ENCODE measurements at places on chromosomes 1 and 21.

DNA sequence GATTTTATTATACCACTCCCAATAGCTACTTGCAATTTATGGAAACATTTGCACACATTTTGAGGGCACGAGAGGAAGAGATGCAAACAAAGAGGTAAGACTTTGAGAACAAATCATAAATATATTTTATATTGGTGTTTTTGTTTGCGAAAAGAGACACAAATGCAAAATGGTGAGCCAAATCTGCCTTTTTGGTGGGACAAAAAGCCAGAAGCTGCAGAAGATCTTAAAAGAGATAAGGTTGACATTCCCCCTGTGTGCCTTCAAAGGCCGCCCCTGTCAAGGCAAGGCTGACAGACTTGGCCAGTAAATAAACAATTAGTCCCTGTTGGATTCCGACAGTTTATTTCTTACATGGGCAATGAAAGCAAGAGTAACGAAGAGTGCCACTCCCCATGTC lies 122.8 kb downstream of the LBR start:
- DNase-seq, result no peak

DNA sequence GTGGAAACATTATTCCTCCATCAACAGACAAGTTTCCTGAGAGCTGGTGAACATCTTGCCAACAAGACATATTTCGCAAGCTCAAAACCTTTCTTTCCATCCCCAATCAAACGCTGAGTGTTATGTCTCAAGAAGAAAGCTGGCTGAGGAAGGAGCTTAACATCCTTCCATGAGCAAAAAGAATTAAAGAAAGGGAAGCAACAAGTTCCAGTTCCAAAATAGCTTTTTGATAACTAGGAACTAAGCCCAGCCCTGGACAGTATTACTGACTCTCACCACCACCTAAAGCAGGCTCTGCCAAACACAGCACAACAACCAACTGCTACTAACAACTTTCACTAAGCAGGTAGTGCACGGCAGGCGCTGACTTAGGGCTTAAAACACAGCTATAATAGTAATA lies 50.2 kb downstream of the CAPZB start:
- no peak for DNase-seq

DNA sequence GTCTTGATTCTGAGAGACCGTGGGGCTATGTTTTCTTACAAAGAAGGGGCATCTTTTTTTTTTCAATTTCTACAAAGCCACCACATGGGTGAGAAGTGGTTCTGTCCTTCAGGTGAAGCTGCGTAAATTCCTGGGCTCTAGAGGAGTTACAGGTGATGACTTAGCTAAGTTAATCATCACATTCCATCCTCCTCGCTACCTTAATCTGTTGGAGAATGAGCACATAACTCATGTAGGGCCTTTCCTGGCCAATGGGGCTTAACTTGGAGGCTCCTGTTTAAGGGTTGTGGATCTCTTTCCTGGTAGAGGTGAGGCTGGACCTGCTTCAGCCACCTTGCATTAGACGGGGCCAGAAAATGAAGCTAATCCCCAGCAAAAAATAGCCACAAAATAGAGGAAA lies 19.9 kb downstream of the REG4 start:
- no peak for DNase-seq

DNA sequence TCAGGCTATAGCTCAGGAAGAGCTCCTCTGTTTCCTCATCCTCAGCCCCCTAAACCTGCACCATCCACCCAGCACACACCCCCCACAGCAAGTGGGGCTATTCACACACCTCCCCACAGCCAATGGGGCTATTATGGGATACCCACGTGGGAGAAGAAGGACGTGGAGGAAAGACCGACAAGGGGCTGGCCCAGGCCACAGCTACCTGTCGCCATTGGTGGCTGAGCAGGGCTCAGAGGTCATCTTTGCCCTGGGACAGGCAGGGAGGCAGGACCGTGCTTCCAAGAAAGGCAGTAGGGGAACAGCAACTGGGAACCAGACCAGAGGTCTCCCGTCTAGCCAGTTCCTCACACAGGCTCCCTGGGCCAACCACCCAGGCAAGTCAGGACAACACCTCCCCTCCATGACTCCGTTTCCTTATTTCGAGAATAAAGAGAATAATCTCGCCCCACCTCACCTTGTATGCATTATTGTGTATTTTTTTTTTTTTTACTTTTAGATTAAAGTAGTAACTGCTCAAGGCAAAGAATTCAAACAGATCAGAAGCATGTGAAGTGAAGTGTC lies 92.3 kb upstream of the TARDBP start:
- DNase-seq, result no peak

- no peak for DNase-seq
Measured at GRCh38 chr1:222582099-222582774, 7.5 kb downstream of the TAF1A start.

DNA sequence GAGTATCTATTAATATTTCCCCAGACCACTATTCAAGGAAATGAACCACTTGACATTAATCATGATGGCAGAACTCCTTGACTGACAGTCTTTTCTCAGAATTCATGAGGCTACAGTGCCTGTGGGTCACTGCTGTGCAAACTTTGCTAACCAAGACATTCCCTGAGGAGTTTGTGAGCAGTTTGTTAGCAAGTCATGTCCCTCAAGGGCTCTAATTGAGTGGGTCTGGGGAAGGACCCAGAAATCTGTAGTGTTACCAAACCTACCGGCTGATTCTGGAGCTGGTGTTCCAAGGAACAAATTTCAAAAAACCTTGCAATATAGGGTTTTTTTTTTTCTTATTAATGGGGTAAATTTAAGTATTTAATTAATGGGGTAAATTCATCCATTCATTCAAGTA lies 103.2 kb upstream of the VANGL1 start:
- DNase-seq, result no peak

DNA sequence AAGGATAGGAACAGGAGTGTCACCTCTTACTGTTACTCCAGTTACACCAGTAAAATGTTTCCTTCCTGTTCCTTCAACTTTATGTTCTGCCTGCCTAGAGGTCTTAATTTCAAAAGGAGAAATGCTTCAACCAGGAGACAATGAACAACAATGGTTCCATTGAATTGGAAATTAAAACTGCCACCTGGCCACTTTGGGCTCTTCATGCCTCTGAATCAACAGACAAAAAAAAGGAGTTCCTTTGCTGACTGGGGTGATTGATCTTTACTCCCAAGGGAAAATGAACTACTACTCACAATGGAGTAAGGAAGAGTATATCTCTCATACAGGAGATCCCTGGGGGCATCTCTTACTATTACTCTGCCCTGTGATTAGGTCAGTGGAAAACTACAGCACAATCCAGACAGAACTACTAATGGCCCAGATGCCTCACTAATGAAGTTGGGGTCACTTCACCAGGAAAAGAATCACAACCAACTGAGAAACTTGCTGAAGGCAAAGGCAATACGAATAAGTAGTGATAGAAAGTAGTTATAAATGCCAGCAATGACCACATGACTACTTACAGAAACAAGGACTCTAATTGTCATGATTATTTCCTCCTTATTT lies 76.6 kb upstream of the PRDX6 start:
- DNase-seq, result no peak

DNA sequence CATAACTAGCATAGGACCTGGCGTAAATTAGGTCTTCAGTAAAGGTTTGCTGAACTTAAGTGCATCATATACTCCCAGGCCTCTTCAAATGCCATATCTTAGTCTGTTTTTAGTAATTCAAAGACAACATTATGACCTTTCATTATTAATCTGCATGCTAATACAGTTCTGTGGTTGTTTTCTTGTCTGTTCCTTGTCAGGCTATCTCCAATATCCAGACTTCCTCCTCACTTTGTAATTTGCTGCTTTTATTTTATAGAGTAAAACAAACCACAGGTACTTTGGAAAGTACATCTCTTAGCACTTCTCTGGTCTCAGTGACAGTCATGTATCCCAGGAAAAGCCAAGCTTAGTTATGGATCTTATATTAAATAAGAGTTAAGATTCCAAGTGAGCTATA lies 65.1 kb upstream of the BMP8A start:
- DNase-seq, result no peak

DNA sequence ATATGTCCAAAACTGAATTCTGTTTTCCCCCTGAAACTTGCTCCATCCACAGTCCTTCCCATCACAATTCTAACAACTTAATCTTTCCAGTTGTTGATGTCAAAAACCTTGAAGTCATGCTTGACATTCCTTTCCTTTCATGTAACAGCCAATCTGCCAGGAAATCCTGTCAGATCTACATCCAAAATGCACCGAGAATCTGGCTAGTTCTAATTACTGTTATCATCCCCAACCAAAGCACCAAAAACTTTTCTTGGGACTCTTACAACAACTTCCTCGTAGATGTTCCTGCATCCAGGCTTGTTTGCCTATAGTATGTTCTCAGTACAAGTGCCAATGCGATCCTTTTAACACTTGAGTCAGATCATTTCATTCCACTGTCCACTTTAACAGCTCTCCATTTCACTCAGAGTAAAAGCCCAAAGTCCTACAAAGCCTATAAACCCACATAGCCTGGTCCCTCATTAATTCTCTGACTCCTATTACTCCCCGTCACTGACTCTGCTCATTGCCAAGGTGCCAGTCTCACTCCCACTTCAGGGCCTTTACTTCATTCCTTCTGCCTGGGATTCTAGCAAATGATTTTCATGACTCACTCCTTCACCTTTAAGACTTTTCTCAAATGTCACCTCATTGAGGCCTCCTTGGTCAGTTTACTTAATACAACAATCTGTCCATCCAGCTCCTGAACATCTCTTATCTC lies 493.2 kb upstream of the NFIA start:
- DNase-seq, result no peak

DNA sequence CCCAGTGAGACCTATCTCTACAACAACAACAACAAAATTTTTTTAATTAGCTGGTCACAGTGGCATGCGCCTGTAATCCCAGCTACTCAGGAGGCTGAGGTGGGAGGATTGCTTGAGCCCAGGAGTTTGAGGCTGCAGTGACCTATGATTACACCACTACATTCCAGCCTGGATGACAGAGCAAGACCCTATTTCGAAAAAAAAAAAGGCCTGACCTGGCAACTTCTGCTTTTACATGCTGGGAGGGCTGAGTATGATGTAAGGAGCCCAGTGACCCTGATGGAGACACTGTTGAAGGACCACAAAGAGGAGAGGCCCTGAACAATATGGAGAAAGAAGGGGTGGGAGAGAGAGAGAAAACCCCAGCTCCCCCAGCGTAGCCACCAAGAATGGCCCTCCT lies 9.2 kb upstream of the VPS26C start:
- DNase-seq, result no peak

GRCh38 chr1:116806245-116806644 lies 52.0 kb downstream of the CD2 start:
- DNase-seq, result peak; percentile 40

DNA sequence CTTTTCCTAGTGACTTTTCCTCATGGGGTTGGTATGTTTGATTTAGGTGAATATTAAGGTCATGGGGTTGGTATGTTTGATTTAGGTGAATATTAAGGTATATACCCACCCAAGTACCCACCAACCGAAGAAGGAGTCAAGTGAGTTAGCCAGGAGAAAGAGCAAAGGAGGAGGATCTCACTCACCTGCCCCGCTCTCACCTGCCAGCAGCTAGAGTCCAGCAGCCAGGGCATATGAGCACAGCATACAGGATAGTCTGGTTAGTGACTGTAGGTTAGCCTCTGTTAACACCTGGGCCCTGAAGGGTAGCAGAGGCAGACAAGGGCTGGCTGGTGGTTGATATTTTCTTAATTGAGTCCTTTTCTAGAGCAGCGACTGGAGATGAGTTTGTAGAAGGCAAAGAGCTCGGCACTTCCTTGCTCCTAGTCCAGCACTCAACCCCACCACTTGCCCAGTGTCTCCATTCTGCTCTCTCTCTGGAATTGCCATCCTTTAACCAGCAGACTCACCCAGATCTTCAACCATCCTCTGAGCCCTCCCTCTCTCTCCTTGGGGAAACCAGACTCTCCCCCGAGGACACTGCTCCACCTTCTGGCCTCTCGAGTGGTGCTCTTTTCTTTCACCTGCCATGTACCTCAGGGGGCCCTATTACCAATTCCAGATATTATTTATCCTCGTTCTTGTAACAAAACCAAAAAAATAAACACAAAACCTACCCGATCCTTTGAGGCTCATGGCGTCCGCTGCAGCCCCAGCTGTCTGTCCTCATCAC lies 16.3 kb upstream of the DESI2 start:
- DNase-seq, result no peak

DNA sequence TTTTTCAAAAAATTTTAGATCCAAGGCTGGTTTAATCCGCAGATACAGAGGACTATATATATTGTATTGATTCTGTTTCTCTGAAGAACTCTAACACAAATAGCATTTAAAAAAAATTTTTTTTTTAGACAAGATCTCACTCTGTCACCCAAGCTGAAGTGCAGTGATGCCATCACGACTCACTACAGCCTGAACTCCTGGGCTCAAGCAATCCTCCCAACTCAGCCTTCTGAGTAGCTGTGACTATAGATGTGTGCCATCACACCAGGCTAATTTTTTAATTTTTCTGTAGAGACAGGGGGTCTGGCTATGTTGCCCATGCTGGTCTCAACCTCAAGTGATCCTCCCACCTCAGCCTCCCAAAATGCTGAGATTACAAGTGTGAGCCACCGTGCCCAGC lies 3.0 kb downstream of the ANKRD45 start:
- no peak for DNase-seq

DNA sequence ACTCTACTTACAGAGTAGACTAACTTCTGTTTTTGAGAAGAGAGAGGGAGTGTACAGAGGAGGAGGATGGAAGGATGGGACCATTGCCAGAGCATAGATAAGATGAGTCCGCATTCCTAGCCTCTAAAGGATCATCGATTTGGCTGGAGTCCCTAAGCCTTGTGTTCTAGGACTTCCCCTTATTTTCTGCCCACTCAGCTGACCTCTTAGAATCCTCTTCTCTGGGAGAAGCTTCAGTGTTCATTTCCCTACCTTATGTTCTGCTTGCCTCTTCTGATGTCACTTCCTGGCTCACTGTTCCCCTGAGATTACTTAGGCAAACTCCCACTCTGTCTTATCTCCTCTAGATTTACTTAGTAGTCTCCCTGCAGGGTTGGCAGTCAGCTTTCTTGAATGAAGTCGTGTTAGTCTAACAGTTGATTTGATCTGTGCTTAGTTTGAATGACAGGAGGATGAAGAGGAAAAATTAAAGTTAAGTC lies 156.7 kb downstream of the SYT2 start:
- no peak for DNase-seq

DNA sequence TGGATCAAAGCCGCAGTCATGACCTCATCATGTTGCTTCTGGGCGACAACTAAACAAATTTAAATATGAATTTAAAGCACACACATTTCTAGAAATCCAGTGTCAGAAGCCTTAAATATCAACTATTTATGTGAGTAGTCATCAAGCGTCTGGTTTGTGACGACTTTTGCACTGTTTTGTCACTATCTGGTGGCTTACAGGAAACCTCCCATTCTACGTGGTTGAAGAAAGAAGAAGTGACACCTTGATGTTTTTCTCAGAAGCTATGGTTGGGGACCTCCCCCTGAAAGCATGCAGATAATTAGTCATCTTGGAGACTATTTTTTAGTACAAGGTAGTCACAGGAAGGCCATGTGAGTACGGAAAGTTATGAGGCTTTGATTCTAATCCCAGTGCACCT lies 58.5 kb downstream of the TENT5C start:
- DNase-seq, result no peak

- DNase-seq, result no peak
Measured at GRCh38 chr1:111448482-111448917, 556 bp downstream of the WDR77 start.
